Fibroblast of skin of back (primary cell): ENCODE measurements at places on chromosomes 16 and 17.
A peak's percentile ranks its signal among the peaks of the same experiment; 100 is the strongest.

DNA sequence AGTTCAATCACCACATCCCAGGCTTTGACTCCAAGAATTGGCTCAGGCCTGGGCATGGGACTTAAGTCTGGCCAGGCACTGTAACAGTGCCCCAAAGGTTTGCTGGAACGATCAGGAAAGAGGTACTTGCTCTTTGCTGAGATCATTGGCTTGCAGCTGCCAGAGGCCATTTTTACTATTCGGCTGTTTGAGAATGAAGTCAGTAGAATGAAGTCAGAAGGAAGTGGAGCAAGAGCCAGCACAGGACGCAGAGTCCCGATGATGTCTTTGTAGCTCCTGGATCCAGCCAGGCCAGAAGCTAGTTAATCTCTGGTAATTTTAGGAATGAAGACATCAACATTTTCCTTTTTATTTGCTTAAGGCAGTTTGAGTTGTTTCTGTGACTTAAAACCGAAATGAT, 195.5 kb downstream of the RAB11FIP4 start:
- DNase-seq = peak; percentile 54

DNA sequence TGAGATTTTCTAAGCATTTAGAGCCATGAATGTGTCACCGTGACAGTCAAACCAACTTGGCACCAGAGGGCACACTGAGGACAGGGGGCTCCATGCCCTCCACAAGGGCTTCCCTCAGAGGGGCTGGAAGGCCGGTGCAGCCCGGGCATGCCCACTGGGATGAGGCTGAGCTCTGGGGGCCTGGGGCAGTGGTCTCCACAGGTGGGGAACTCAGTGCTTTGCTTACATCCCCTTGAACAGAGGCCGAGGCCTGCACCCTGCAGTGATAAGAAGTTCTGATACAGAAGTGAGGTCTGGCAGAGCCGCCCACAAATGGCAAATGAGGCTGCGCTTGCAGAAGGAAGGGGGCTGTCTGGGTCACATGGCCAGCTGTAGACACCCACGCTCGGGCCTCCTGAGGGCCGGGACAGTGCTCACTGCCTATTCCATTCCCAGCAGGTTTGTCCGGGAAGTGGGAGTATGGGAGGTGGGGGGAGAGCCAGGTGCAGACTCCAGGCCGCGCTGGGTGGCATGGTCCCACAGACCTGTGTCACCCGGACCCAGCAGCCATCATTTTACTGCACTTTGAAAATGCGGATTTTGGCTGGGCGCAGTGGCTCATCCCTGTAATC, 116.8 kb upstream of the CREBBP start:
- DNase-seq = no peak

DNA sequence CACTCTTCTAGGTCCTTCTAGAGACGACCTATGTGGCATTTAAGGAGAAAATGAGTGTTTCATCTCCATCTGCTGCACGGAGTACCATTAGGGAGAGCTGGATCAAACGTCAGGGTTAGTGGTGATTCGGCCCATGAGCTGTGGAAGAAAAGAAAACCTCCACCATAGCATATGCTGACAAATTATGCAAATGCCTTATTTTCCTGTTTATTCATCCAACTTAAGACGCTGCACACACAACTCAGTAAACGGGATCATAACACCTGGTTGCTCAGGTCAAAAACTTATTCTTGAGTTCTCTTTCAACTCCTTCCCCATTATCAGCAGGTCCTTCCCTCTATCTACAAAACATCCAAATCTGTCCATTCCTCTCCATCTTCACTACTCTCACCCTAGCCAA, 1.3 kb upstream of the MOSMO start:
- DNase-seq = no peak

GRCh38 chr16:53043428-53043831, 9.3 kb downstream of the CHD9NB start:
- peak; percentile 2 for DNase-seq
